ENCODE measurements at places on chromosomes 6 and 20.

DNA sequence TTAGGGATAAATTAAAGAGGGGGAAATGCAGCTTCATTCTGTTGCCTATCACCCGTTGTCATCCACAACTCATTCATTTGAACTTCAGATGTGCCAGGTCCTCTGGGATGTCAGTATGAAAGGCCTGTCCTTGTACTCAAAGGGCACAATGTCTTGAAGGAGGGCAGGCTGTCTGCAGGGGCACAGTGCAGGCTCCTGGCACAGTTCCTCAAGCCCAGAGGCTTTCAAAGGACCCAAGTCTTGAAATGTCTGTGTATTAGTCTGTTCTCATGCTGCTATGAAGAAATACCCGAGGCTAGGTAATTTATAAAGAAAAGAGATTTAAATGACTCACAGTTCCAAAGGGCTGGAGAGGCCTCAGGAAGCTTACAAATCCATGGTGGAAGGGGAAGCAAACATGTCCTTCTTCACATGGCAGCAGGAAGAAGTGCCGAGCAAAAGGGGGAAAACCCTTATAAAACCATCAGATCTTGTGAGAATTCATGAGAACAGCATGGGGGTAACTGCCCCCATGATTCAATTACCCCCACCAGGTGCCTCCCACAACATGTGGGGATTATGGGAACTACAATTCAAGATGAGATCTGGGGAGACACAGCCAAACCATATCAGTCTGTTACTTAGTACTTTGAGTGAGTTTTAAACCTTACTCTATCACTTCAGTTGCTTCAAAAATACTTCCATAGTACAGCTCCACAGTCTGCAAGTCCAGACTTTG is 9.4 kb downstream of the SNX9 start:
- DNase-seq = no peak

GRCh38 chr6:113645986-113646385 is 211.2 kb upstream of the MARCKS start:
- no peak for DNase-seq

GRCh38 chr6:17381424-17382147 is 11.8 kb upstream of the CAP2 start:
- no peak for DNase-seq

DNA sequence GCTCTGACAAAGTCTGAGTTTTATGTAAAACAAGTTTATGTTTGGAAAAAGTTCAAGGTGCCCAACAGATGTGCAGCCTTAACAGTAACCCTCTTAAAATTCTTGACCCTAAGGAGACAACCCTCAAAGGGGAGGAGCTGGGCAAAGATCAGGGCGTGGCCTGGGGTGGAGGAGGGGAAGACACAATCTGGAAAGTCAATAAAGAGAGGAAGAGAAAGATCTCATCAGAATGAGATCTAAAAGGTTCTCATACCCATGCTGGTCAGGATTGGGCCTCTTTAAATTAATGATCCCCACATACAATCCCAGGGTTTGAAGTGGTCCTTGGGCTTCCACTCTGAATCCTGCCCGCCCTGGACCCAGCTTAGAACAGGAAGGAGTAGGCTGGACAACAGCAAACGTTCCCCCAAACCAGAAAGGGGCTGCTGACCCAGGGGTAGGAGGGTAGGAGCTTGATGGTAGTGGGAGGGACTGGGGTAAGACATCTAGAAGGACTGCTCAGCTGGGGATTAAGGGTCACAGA is 33.0 kb downstream of the FOXP4 start:
- DNase-seq = no peak

- DNase-seq = no peak
Observed at GRCh38 chr6:150006961-150007464, 18.3 kb downstream of the RAET1L start.

DNA sequence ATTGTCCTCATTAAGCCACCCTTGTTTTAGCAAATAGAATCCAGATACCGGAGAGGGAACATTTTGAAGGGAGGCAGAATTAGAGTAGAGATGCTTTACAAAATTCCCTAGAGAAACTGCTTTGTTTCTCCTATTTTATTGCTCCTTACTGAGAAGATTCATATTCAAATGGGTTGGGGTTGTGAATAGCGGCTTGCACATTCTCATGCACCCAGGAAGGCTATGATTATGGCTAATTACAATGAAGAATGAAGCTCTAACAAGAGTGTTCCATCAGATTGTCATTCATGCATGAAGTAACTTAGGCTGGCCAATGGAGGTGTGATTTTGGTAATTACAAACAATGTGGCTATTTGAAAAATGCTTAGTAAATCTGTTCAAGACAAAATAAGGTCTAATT is 129.6 kb downstream of the PACRG start:
- no peak for DNase-seq

DNA sequence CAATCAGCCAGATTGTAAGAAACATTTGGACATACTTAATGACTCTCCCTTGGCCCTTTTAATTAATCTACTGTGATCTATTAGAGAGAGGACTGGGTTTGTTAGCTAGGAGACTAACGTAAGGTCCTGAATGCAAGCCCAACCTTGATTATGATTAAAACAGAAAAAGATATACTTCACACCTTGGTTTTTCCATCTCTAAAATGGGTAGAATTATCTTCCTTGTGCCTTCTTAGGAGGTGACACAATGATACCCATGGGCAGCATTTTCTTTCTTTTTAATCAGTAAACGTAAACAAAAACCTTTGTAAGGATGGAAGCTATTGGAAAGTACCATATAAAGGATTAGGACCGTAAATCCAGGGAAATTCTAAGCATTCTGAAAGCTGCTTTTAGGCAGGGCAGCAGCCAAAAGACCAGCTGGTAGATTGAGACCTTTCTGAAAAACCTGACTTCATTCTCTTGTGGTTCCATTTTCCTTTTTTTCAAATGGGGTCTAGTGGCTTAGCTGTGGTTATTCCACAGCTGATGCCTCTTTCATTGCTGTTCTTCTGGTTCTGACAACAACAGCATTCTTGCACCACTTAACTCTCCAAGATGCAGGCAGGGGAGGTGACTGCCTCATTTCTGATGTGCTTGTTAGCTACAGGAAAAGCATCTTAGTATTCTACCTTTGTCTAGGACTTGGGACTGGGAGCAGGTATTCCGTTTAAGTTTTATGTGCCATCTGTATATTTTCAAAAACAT is 27.4 kb downstream of the RREB1 start:
- no peak for DNase-seq

GRCh38 chr6:69867639-69867976 is 1.3 kb downstream of the COL19A1 start:
- no peak for DNase-seq

Measured in GM12891 (cell line).